ENCODE measurements at places on chromosomes 2 and 18. TPM values are rescaled to one million over a fixed set of nuclear protein-coding genes. Genes with fewer than 3 reads are reported as not detected.

GRCh38 chr18:801137-801536 is 10.9 kb downstream of the YES1 start:
- H3K27ac ChIP-seq: no peak overlapping the region
- DNase-seq: no peak
- H3K4me1 ChIP-seq: peaks cover 3% of the 10 kb centered on the region
- no peaks in the 10 kb centered on the region for H3K27me3 ChIP-seq
- H3K4me3 ChIP-seq: no peak overlapping the region

Gene SAP130
- total RNA-seq: 10.4 TPM

DNA sequence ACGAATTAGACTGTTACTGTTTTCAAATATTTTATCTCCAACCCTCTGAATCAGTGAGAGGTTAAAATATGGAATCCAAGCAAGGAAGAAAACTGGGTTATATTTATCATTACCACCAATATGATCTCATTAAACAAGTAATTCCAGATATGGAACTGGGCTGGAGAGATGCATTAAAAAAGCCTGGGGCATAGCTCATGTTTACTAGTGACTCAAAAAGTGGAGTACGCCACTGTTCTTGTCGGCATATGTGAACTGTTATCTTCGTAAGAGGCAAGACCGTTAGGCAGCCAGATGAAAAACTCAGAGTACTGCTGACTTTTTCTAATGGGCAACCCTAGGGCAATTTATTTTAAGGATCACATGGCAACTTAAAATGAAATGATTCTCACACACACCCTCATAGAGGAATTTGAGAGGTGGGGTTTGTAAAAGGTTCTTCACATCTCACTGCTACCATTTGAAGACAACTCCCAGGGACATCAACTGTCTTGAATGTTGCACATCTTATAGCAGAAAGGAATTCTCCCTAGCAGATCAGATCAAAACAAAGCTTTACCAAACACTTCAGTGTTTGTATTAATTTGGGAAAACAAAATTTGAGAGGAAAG is 105.2 kb upstream of the TFCP2L1 start:
- no peaks in the 10 kb centered on the region for H3K4me1 ChIP-seq
- peaks cover 7% of the 10 kb centered on the region for H3K36me3 ChIP-seq
- no peak for DNase-seq
- no peak overlapping the region for H3K27ac ChIP-seq

GRCh38 chr18:30432349-30432748 is 610.2 kb downstream of the DSC3 start:
- no peaks in the 10 kb centered on the region for H3K27me3 ChIP-seq
- no peak for DNase-seq
- no peak overlapping the region for H3K27ac ChIP-seq
- H3K36me3 ChIP-seq: no peaks in the 10 kb centered on the region
- no peak overlapping the region for H3K4me3 ChIP-seq
- H3K4me1 ChIP-seq: no peaks in the 10 kb centered on the region

Gene PSMA8
- total RNA-seq: not detected

Data from breast epithelium (tissue), 4 donors.